ENCODE measurements at places on chromosomes 2 and 18.

- no peak for DNase-seq
Observed at GRCh38 chr18:3094338-3094684, 81.4 kb upstream of the LPIN2 start.

- no peak for DNase-seq
Observed at GRCh38 chr18:62399781-62400308, 74.7 kb downstream of the TNFRSF11A start.

GRCh38 chr2:222753251-222753824, 81.9 kb downstream of the MOGAT1 start:
- no peak for DNase-seq

DNA sequence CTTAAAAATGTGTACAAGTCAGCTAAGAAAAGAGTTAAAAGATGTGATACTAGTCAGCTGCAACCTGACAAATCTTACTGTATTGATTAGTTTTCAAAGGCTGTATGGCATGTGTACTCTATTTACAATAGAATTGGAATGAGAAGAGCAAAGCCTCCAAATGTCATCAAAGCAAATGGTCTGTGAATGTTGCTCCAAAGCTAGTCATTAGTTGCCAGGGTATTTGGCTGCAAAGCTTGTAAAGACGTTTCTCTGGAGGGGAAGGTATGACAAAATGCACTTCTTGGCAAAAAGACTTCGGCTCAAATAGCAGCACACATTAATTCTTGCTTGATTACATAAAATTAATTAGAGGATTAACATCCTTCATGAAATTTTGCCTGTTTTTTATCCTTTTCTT, 59.3 kb downstream of the ETAA1 start:
- DNase-seq = no peak

DNA sequence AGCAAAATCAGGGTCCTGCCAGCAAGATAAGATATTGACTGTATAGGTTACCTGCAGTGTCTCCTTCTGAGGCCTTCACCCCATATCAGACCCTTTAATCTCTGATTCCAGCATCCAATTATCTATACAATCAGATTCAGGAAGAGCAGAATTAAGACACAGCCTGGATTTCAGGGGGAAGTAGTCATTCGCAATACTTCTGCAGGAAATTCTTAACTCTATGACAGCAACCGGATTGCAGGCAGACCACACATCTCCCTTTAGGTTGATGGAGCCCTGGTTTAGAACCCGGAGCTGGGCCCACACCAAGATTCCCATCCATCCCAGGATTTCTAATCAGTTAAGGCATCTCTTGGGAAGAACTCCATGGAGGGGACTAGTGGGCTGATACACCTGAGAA, 9.5 kb downstream of the ARL4C start:
- DNase-seq = no peak

DNA sequence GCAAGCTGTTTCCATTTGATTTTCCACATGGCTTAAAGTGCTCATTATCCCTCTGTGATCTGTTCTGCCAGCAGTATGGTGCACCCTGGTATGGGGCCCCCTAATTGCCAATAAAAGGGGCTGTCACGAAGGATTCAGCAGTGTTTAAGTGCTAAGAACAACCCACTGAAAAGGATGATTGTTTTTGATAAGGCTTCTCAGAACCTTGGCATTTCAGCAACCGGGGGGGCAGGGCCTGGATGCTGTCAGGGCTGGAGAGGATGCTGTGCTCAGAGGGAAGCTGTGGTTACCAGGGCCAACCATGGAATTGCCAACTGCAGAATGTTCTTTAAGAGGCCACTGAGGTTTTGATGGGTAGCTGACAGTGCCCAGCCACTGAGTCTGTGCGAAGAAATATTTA, 117.8 kb downstream of the CTIF start:
- no peak for DNase-seq

DNA sequence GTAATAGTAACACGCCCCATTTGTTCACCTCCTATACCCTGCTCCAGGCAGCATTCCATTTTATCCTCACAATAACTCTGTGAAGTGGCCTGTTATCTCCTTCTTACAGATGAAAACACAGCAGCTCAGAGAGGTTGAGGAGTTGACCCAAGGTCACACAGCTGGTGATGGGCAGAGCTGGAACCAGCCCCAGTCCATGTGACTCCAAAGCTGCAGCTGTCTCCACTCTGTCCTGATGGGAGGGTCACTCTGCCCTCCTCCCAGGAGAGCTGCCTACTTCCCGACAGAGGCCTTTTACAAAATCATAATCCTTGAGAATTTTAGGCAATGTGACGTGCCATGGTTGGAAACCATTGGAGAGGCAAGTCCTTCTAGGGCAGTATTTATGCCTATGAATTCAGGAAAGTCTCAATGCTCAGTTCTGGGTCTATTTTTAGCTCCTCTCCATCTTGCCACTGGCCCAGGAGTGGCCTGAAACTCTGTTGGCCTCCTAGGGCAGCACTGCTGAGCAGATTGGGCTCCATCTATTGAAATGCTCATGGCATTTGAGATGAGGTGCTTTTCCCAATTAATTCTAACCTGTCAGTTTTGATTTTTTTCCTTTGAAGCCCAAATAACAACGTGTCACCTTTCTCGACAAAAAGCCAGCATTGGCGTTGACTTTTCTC, 162.0 kb upstream of the MSH6 start:
- no peak for DNase-seq

DNA sequence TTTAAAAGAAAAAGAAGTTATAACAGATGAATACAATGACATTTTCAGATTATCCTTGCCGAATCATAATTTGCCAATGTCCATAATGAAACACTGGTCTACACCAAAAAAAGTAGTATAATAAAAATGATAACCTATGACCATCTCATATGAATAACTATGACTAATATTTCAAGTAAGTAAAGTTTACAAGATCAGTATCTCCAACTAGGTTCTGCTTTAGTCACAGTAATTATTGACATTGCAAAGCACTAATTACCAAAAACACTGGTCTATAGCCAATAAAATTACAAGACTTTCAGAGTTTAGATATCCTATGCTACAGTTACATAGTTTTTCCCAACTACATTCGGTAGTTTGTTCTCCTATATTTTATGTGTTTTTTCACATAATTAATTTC, 136.7 kb downstream of the MEMO1 start:
- no peak for DNase-seq

- DNase-seq = no peak
Observed at GRCh38 chr2:53173698-53174455, 593.7 kb upstream of the CHAC2 start.

GRCh38 chr2:147689220-147689909, 155.5 kb upstream of the ACVR2A start:
- no peak for DNase-seq

DNA sequence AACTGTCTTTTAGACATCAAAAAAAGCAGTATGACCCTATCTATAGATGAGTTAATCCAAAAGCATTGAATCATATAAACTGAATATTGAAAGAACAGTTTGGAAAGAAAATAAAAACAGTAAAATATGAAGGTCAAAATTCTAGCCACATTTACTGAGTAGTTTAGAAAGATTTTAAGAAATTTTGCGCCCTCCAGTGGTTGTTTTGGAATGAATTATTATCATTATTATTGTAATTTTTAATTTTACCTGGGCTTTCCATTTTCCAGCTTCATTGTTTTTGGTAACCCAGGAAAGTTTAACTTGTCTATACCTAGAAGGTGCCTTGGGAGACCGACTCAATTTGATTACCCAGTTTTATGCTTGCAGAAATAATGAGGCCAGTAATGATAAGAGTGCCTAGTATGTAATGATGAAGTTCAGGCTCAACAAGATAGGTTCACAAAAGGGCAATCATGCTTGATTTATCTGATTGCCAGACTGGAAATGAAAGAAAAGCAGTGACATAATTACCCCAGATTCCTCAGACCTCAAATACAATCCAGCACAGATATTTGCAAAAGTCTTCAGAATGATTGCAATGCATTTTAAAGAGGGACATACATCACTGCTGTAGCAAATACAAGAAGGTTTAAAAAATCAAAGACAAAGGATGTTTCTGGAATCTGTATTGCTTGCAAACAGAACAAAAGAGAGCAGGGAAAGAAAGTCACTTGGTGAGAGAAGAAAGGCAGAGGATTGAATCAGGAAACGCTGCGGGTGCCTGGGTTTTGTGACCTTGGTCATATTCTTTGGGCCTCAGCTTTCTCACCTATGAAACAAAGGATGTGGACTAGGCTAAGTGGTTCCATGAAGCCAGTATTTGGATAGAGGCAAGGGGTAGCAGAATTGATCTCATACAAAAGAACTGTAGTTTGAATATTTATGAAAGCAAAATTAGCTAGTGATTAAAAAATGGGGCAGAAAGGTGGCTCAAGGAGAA, 153.8 kb downstream of the MAP2 start:
- no peak for DNase-seq

GRCh38 chr2:46954951-46955571, 39.5 kb upstream of the MCFD2 start:
- peak; percentile 91 for DNase-seq

DNA sequence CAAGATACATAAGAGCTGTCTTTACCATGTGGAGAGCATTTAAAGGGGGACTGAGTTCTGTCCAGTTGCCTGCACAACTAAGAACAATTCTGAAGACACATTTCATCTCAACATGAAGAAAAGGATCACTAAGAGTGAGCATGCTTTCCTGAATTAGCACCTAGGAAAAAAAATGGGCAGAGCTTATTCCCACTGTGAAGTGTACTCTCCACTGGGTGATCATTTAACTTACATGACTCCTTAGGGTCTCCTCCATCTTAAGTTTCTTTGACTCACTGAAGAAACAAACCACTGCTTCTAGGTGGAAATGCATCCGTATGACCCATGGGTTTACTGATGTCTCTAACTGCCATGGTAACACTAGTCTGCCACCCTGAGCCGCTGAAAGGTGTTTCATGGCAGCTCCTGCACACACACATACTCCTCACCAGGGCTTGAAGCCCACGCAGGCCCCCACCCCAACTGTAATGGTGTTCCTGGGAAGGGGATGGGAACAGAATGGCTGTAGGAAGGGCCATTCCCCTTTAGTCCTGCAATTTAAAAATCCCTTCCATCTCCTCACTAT, 27.1 kb downstream of the HDLBP start:
- no peak for DNase-seq

DNA sequence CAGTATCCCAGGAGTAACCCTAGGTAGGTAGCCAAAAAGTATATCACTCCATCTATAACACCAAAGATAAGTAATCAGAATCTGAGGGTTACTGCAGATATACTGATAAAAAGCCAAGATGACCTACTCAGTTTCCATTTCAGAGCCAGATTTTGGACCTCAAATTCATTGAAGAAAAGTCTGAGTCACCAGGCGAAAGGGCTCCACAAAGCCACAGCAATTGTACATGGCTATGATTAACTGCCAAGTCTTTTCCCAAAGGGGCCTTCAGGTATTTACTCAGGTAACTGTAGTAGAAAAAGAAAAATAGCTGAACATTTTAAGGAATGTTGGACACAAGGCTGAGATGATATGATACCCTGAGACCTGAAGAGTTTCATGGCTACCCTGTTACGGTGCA, 75.6 kb upstream of the KCNH7 start:
- DNase-seq = no peak

- DNase-seq = no peak
Observed at GRCh38 chr2:16561676-16562075, 104.0 kb downstream of the CYRIA start.

GRCh38 chr2:11203480-11203879, 48.2 kb downstream of the SLC66A3 start:
- no peak for DNase-seq

GRCh38 chr18:31241900-31242409, 76.0 kb upstream of the DSG1 start:
- no peak for DNase-seq

DNA sequence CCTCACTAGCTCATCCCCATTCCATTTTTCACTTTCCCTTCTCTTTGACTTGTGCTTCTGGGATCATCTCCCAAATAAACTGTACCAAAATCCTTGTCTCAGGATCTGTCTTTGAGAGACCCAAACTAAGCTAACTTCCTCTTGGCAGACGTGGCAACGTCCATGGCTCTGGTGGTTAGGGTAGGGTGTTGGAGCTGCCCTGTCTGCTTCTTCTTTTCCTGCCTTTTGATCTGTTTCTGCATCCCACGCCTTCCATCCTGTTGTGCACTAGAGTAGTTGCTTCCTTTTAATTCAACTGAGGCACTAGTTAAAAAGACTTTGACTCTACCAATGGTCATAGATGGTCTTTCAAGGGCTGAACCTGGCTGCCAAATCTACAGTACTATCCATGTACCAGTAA, 5.5 kb upstream of the MAP4K4 start:
- no peak for DNase-seq

- DNase-seq = no peak
Observed at GRCh38 chr2:69975136-69975852, 13.9 kb upstream of the ASPRV1 start.

DNA sequence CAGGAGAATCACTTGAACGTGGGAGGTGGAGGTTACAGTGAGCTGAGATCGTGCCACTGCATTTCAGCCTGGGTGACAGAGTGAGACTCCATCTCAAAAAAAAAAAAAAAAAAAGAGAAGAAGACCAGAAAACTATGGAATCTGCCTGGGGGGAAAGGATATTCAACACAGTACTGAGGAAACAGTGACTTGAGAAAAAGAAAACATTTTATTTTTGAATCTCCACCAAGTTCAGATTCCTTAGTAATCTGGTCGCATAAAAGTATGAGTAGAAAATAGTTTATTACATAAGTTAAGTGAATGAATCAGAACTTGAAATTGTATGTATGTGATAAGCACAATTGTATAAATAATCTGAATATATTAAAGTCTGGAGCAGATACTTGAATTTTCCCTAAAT, 13.0 kb upstream of the HAT1 start:
- no peak for DNase-seq

GRCh38 chr2:160610041-160610440, 116.4 kb upstream of the RBMS1 start:
- DNase-seq = no peak

DNA sequence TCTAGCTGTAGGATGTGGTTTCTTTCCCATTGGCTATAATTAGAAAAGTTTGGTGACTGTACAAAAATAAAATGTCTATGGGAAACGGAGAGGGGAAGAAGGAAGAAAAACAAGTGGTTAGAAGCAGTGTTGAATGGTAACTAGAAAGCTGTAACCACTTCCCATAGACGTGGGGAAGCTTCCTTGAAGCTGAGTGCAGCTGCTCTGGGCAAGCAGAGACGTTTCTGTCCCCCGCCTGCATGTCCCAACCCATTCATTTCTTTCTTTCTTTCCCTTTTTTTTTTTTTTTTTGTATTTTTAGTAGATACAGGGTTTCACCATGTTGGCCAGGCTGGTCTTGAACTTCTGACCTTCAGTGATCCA, 367.8 kb upstream of the HS6ST1 start:
- DNase-seq = no peak

DNA sequence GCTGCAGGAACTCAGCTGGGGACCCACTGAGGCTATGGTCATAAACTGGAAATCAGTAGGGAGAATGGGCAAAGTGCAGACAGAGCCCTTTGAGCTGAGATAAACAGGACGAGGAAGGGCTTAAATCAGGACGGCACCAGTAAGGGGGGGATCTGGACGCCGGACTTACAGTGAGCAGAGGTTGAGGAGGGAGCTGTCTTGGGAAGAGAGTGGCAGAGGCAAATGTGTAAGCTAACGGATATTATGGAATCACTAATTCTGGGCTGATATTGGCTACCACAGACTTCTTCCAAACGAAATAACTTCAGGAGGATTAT, 539 bp downstream of the CYP27A1 start:
- DNase-seq = no peak

Data from coronary artery (tissue), 2 donors.